Suprapubic skin (tissue), 4 donors: ENCODE measurements at places on chromosomes 16 and 17.

DNA sequence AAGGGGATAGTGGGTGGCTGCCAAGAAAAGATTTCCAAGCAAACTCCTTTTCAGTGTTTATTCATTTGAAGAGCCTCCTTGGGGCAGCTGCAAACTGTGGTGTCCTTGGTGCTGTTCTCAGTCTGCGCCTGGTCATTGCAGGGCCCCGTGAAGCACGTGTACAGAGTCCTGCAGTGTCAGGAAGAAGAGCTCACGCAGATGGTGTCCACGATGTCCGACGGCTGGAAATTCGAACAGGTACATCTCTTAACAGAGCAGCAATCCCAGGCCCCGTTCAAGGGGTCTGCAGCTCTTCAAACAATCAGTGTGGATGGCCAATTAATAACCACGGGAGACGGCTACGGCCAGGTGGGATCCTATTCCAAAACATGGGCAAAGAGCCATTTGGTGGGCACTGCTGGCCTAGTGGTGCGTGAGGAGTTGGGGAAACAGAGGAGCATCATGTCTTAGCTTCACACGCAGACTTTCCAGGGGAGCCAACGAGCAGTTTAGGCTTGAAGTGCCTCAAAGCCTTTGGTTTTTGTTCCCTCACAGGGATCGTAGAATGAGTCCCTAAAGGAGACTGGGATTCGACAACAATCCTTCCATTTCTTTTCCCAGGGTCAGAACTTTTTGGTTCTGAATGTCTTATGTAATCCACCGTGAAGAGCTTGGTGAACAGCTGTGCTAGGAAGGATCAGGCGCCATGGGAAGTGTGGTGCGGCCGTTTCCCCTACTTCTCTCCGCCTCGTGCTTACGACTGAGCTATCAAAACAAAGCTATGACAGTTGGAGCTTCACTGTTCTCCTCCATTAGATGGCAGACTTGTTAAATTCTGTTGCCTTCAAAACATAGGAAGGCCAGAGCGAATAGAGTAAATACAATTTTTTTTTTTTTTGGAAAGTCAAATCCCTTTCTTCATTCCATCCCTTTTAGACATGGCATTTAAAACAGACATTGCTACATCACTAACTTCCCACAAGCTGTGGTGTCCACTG lies 12.6 kb downstream of the KCTD2 start:
- DNase-seq: no peak

- DNase-seq: no peak
These were observed 35.5 kb downstream of the PIMREG start for GRCh38 chr17:6479622-6480302.

DNA sequence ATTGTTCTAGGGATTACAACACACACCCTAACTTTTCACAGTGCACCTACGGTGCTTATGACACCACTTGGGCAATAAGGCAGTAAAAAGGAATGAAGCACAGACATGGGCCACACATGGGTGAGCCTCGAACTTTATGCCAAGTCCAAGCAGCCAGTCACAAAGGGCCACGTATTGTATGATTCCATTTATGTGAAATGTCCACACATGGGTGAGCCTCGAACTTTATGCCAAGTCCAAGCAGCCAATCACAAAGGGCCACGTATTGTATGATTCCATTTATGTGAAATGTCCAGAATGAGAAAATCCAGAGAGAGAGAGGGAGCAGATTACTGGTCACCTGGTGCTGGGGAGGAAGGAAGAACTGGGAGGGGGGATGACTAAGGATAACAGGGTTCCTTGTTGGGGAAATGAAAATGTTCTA lies 22.2 kb downstream of the RMI2 start:
- no peak for DNase-seq

DNA sequence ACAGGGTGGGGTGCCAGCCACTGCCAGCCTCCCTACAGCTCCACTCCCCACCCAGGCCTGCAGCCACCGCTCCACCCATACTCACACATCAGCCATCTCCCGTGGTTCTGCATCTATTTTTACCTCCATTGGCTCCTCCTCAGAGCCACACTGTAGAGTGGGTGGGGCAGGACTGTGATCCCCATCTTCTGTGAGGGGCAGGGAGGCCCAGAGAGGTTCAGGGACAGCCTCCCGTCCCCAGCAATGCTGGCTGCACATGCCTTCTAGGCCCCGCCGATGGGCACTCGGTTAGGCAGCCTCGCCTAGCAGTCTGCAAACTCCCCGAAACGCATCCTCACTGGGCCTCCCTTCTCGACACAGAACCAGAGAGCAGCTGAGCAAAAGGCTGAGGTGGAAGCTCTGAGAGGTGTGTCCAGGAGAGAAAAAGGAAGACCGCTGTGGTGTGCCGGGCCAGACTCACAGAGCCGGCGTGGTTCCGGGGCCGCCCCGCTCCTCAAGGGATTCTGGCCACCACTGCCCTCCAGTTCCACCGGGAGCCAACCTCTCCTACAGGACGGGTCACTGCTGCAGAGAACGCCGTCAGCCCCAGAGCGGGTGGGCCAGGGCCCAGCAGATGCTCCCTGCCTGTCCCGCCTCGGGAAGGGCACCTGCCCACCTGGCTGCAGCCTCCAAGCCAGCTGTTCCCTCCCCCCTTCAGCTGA lies 71.9 kb downstream of the ABR start:
- no peak for DNase-seq

DNA sequence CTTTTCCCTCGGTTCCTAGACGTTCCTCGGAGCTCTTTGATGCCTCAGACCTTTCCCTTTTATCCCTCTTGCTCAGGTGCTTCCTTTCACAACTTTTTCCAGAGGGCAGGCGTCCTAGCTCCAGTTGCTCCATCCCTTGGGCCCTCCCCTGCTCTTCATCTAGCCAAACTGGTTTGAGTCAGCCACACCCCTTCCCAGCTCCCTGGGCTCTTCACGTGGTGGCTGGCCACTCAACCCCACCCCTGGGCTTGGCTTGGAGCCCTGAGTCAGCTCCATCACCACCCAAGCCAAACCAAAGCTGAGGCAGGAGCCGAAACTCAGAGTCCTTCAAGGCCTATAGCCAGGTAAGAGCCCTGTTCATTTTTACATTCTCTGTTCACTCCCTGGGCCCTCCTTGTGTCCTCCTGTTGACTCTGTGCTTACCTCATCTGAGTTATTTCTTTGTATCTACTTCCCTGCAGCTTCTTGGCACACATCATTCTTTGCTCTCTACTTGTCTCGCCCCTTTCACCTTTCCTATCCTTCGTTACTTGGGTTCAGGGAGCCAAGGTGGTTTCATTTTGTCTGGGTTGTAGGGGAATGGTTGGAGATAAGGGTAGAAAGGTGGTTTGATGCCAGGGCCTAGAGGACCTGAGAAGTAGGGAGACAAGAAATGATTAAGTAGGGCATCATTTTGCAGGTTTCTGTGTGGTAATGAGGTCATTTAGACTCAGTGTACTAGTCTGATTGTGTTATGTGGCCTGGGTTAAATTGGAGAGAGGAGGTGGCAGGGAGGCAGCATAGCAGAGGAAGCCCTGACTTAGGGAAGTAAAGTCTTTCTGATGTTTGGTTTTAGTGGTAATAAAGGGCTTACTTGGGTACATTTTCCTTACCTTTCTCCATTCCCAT lies 7.6 kb upstream of the PHKG2 start:
- peak; percentile 93 for DNase-seq

- no peak for DNase-seq
These were observed 49.1 kb upstream of the CPNE2 start for GRCh38 chr16:57043248-57043647.

DNA sequence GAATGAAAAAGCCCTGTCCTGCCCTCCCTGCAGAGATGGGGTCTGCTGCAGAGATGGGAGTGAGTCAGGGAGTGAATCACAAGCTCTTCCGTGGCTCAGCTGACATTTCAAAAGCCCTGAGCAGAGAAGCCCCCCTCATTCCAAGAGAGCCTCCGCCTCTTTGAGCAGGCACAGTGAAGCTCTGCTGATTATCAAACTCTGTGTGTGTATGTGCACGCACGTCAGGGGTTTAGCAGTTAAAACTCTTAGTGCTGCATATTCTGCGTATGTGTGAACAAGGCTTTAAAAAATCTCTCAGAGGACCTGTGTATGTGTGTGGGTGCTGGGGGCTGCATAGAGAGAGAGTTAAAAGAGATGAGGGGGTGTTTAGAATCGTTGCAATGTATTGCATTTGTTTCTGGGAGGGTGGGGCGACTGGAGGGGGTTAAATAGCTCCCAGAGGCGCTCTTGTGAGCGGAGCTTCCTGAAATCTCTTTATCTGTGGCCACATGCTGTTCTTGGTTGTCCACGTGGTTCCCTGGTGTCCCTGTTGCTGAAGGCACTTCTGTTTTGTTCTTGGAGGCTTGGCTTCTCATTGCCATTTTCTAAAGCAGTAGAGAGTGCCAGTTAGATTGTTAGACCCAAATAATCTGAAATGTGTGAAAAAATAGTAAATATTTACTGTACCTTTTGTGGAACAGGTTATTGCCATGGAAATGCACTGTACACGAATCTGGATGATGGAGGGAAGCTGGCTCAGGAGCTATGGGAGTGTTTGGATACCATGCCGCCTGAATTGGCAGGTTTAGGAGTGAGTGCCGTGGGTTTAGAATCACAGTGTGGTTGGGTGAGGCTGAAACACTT lies 116.6 kb downstream of the PRKCB start:
- DNase-seq: no peak

GRCh38 chr16:86918637-86919036 lies 340.3 kb downstream of the FOXL1 start:
- DNase-seq: no peak

- no peak for DNase-seq
These were observed 2.7 kb upstream of the IRX5 start for GRCh38 chr16:54928016-54928356.

GRCh38 chr16:69326172-69326873 lies 4.1 kb downstream of the PDF start:
- no peak for DNase-seq

- no peak for DNase-seq
These were observed 85.0 kb downstream of the NOG start for GRCh38 chr17:56678249-56679114.

GRCh38 chr17:38404174-38404943 lies 23.9 kb upstream of the ARHGAP23 start:
- peak; percentile 32 for DNase-seq

GRCh38 chr16:81715358-81716196 lies 63.5 kb upstream of the PLCG2 start:
- no peak for DNase-seq

DNA sequence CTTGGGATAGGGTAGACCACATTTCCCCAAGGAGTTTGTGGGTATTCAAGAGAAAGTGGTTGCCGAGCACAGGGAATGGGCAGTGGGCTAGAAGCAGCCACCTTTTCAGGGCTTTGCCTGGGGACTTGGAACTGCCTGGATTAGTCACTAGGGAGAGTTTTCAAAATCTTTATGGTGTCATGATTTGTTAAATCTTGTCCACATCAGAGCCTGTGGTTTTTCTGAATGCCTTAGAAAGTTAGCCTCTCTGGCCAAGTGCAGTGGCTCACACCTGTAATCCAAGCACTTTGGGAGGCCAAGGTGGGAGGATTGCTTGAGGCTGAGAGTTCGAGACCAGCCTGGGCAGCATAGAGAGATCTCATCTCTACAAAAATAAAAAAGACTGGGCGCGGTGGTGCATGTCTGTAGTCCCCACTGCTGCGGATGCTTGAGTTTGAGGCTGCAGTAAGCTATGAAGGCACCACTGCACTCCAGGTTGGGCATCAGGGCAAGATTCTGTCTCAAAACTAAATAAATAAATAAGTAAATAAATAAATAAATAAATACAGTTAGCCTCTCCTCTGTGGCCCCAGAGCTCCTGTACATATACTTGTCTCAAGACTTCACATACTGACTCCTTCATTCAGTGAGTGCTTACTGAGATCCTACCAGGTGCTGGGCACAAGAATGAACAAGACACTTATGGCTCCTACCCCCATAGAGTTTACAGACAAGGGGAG lies 76.3 kb upstream of the HNF1B start:
- DNase-seq: no peak

GRCh38 chr17:31134576-31134975 lies 39.8 kb downstream of the NF1 start:
- no peak for DNase-seq

DNA sequence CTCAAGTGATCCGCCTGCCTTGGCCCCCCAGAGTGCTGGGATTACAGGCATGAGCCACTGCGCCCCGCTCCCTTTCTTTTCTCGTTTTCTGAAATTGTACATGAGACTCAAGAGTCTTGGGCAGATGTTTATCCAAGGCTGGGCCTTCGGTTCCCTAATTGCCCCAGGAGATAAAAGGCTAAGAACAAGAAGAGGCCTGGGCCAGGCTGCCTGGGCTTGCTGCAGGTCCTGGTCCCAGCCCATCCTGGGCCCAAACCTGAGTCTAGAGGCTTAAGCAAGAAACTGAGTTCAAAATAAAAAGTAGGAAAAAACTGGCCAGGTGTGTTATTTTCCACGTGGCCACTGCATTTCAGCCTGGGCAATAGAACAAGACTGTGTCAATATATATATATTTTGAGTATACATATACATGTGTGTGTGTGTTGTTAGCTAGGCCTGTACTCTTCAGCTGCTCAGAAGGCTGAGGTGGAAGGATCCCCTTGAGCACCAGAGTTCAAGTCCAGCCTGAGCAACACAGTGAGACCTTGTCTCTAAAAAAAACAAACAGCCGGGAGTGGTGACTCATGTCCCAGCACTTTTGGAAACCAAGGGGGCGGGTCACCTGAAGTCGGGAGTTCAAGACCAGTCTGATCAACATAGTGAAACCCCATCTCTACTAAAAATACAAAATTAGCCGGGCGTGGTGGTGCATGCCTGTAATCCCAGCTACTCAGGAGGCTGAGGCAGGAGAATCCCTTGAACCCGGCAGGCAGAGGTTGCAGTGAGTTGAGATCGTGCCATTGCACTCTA lies 6.8 kb upstream of the CLUH start:
- no peak for DNase-seq

DNA sequence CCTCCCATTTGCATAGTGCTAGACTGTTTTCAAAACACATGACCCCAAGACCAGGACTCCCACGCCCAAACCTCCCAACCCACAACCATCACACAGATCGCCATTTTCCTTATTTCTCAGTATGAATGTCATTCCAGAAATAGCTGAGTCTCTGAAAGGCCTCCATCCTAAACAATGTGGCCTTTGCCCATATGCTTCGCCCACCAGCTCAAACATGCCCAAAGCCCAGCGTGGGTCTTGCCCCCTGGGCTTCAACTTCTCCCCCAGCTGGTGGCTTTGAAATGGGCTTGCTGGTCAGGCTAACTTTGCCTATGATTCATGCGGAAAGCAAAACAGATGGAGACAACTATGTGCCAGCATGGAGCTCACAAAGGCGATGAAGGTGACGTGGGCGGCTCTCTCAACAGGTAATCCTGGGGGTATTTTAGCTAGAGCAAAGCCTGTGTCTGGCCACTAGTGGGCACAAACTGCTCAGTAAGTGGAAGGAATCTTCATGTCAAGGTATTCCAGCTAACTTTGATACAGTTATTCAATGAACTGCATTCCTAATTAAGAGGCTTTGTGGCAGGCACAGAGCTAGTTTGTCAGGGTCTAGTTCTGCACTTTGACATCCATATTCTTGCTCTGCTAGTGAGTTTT lies 17.1 kb downstream of the PMP22 start:
- DNase-seq: no peak

DNA sequence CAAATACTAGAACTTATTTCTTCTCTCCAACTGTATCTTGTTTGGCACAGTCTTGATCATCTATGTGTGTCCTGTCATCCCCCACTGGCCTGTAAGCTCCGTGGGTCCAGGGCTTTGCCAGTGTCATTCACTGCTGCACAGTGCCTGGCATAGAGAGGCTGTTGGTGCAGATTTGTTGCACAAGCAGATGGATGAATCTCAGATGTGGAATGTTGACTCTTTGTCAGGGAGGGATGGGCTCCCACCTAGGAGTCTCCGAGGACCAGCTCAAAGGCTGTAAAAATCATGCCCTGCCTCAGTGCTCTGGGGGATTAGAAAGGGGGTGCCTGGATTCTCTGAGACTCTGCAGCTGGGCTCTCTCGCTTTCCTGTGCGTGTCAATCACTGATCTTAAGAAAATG lies 60.6 kb downstream of the RAB11FIP4 start:
- DNase-seq: no peak

GRCh38 chr17:42010898-42011516 lies 6.2 kb downstream of the DNAJC7 start:
- DNase-seq: no peak
